ENCODE measurements at places on chromosomes 2 and 18.

DNA sequence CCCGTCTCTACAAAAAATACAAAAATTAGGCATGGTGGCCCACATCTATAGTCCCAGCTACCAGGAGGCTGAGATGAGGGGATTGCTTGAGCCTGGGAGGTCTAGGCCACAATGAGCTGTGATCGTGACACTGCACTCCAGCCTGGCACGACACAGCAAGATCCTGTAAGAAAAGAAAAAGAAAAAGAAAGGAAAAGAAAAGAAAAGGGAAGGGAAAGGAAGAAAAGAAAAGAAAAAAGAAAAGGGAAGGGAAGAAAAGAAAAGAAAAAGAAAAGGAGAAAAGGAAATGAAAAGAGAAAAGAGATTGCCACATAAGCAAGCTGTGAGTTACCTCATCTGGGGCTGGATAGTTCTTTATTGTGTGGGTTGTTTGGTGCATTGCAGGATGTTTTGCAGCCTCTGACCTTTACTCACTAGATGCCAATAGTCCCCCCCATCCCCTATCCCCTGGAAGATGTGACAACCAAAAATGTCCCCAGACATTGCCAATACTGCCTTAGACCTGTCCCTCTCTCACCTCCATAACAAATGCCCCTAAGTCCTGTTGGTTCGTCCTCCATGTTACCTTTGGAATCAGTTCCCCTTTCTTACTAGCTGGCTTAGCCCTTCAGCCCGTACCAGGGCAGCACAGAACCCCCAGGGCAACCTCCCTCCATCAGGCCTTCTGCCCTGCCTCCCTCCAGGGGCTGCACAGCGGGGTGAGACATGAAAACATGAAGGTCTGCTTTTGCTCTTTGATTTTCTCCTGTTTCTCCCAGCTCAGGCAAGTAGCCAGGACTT is 8.9 kb downstream of the ASPRV1 start:
- DNase-seq = no peak

GRCh38 chr18:74901362-74902146 is 303.9 kb downstream of the ZNF407 start:
- DNase-seq = no peak

DNA sequence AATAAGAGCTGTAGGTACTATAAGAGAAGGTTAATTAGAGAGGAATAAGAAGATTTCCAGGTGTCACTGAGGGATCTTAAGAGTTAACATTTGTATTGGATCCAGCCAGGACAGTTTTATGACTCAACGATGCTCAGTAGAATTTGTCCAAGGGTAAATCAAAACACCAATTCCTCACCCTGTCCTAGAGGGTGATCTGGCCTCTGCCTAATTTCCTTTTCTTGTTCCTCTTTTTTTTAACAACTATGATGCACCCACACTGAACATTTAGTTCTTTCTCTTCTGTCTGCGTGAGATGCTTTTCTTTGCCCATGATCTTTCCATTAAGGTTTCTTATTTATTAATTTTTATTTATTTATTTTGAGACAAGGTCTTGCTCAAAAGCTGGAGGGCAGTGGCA is 92.0 kb downstream of the PMS1 start:
- DNase-seq = no peak

GRCh38 chr2:207183506-207183905 is 17.8 kb upstream of the KLF7 start:
- DNase-seq = no peak

DNA sequence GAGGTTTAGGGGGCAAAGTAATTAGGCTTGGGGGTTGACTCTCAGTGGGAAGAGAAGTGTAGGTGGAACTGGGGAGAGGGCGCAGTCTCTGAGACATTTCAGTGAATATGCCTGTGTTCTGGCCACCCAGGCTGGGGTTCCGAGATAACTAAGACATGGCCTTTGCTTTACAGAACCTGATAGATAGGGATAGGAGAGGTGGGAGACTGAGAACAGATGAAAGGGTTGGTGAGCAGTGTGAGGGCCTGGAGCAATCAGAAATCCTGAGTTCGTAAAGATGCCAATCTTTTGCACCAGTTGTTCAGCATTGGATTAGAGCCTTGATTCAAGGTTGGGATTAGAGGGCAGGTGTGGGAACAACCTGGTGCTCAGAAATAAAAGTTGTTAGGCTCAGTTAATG is 15.6 kb downstream of the PARD3B start:
- no peak for DNase-seq

DNA sequence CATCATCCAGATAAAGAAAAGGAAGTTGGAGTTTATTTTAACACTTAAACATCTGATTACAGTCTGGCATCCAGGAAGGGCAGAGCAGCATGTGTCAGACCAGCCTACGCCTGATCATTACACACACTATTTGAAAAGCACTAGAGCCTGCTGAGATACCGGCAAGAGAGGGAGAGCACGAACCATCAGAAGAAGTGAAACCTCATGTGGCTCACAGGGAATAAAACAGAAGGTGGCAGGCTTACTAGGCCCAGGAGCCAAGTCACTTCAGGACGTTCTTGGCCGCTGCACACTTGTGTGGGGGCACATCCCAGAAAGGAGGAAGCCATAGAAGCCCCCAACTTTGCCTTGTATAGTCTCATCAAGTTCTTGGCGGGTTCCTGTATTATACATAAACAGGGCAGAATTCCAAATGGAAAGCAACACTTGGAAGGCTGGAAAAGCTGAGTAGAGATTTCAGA is 105.5 kb downstream of the UGGT1 start:
- DNase-seq = no peak

GRCh38 chr18:13338318-13338717 is 119.8 kb downstream of the LDLRAD4 start:
- DNase-seq = no peak

DNA sequence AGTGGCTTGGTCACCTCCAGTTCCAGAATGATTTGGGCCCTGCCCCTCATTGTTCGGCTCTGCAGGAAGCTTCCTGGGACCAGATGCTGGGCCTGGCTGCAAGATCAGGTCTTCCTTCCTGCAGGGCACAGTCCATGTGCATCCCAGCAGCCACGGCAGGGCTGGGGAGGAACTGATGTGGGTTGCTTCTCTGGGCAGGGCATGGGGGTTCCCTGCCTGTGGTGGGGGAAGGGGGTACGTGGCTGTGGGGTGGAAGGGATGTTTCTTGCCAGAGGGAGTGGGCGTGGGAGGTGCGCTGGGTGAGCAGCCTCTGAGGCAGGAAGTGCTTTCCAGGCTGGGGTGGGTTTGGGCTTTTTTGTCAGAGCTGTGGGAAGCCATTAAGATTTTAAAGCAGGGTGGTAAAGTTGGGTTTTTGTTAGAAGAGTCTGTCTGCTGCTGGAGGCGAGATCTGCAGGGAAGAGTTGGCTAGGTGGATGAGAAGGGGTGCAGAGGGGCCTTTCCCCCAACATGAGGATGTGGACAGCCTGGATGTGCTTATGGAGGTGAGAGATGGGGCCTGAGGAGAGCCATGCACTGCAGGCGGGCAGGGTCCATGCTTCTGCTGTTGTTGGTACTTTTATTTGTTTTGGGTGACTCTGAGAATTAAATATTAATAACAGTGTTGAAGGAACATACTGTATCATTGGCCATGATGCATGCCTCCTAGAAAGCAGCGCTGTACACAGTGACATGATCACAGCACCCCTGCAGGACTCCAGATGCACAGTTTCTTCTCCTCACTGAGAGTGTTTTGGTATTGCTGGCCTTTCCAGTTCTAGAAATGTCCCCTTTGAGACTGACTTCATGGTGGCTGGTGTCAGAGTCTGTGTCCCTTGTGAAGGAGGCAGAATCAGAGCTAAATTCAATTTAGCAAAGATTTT is 45.3 kb downstream of the DGKD start:
- DNase-seq = no peak

Data from activated T-cell treated with anti-CD3 and anti-CD28 coated beads, Interleukin-2, amount 50 U/mL, for 1 hour (primary cell).